HCEC 1CT (cell line): ENCODE measurements at places on chromosomes 2 and 18.

- DNase-seq: no peak
Observed at GRCh38 chr2:152534460-152535135, 182.7 kb downstream of the PRPF40A start.

- DNase-seq: no peak
Observed at GRCh38 chr2:235984552-235984951, 183.6 kb downstream of the GBX2 start.

- DNase-seq: no peak
Observed at GRCh38 chr2:165198181-165198580, 5.7 kb downstream of the SCN3A start.

DNA sequence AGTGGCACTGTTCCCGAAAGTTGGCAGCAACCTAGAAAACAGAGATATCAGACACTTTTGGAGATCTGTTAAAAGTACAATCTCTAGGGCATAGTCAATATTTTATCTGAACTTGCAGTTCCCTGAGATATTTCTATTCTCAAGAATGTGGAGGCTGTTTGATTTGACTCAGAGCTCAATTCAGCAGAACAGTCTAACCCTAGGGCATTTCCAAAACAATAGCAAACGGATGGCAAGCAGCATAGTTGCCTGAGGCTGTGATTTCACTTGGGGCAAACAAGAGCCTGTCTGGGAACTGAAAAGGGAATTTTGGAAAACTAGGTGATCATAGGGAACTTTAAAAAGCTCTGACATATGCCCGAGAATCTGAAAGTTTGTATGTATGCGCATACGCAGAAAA lies 772.8 kb upstream of the LRRTM1 start:
- no peak for DNase-seq

GRCh38 chr2:128765811-128766210 lies 447.1 kb upstream of the HS6ST1 start:
- no peak for DNase-seq

DNA sequence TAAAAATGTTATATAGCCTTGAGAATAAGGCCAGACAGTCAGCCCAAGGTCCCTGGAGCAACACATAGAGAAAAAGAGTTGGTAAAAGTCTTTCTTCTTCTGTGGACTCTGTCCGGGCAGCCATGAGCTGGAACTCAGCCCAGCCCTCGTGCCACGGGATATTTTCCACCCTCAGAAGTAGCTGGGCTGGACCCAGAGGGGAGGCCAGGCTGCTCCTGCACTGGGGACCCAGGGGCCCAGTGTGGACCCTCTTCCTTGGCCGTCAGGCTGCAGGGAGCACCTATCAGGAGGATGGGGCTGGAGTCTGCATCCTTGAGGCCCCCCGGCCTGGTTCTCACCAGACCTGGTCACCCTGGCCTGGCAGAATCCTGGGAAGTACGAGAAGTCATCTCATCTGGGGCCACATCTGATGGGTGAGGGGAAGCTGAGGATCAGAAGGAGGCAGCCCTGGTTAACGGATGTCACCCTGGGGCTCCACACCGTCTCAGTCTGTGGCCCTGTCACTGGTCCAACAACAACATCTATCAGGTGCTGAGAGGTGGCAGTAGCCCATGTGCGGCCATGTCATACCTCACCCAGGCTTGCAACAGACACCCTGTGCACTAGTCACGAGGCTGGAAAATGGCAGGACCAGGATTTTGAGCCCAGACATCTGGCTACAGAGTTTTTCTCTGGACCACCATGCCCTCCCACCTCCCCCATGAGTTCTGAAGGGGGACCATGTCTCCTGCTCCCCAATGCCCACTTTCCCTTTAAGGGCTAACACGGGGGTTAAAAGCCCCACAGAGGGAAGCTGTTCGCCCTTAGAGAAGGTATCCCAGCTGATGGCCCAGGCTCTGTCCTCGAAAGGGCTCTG lies 33.0 kb downstream of the SDC1 start:
- DNase-seq: no peak

GRCh38 chr18:32899819-32900218 lies 127.0 kb upstream of the KLHL14 start:
- peak; percentile 32 for DNase-seq

DNA sequence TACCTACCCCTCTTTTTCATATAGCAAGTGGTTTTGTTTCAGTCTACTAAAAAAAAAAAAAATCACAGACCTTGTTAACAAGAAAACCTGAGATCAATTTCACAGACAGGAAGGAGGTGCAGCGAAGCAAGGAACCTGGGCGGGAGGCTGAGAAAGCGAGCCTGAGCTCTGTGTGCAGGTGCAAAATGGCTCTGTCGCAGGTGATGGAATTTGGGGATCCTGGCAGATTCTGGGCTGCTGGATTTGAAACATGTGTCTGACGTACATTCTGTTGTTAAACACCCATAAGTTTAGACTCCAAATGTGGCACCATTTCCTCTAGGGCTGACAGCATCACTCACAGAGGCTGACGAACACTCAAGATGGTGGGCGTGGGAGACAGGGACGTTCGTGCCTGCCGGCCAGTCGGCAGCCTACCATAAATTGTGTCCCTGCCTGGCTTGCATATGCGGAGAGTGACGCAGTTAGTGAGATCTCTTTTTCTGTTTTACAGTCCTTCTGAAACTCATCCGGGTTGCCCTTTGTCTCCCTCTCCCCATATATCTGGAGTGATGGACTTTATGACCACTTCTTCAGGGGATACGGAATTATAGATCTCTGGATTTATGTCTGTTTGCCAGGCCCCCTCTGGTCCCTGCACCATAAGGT lies 8.8 kb upstream of the DDX1 start:
- DNase-seq: no peak

DNA sequence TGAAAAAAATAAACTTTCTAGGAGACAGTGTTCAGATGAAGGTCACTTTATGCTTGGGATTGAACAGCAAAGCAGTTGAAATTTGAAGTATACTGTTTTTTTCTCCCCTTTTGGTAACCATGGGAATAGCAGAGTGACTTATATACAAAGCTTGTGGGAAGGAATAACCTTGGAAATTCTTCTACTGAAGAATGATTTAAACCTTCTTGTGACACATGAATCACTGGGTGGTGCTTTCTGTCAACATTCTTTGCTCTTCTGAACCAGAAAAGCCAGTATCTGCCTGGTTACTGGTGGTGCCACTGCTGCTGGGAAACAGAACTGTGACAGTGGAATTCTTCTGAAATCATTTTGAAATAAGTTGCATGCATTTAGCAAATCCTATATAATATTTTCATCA lies 39.4 kb upstream of the RND3 start:
- DNase-seq: peak; percentile 95

DNA sequence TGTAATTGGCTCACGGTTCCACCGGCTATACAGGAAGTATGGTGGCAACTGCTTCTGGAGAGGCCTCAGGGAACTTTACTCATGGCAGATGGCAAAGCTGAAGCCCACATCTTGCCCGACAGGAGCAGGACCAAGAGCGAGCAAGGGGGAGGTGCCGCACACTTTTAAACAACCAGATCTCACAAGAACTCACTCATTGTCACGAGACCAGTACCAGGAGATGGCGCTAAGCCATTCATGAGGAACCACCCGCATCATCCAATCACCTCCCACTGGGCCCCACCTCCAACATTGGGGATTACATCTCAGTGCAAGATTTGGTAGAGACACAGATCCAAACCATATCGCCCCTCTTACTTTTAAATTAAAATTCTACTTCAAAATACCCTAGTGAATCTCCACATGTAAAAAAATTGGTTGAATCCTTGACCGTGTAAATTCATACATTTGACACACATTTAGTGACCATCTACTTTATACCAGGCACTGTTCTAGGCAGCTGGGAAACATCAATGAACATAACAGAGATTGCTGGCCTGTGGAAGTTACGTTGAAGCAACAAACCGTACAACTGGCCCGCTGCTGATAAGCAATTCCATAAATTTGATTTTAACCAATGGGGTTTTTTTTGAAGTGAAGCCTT lies 87.6 kb downstream of the ALPK2 start:
- peak; percentile 35 for DNase-seq

- DNase-seq: no peak
Observed at GRCh38 chr2:224194161-224194560, 155.1 kb upstream of the SERPINE2 start.

DNA sequence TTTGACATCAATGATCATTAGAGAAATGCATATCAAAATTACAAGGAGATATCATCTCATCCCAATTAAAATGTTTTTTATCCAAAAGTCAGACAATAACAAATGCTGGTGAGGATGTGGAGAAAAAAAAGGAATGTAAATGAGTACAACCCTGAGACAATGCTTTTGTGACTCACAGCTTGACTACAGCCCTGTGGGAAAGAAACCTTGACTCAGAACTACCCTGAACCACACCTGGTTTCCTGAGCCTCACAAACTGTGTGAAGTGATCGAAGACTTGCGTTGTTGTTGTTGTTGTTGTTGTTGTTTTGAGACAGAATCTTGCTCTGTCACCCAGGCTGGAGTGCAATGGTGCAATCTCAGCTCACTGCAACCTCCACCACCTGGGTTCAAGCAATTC lies 266.6 kb upstream of the MYT1L start:
- no peak for DNase-seq

DNA sequence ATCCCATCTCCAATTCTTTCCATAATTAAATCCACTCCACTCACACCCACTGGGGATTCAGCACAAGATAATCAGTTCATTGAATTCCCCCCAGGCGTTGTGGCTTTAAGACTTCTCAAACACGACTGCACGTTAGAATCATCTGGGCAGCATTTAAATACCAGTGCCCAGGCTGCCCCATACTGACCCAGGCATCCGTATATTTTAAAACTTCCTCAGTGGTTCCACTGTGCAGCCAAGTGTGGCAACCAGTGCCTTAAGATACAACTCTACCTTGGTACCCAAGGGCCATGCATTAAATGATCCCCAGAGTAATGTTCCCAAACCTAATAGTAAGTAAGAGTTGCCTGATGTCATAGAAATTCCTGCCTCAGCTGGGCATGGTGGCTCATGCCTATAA lies 54.3 kb upstream of the BZW1 start:
- DNase-seq: no peak

GRCh38 chr2:162085090-162085891 lies 11.3 kb upstream of the DPP4 start:
- peak; percentile 96 for DNase-seq

- no peak for DNase-seq
Observed at GRCh38 chr2:129459200-129459876, 520.1 kb upstream of the RAB6C start.

DNA sequence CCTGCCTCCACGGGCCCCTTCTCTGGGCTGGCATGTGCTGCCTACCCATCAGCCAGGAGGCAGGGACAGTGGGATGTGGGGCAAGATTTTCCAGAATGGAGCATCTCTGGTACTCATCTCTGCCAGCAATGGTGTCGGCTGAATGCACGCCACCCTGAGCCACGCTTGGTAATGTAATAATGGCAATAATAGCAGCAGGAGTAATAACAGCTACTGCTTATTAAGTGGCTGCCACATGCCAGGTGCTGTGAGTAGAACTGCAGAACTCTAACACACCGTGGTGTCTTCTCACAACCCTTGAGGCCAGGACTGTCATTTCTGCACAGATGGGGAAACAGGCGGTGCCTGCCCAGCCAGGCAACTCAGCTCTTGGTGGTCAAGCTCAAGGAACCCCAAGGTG lies 113.6 kb downstream of the CELF4 start:
- no peak for DNase-seq

GRCh38 chr2:225494100-225494459 lies 94.6 kb downstream of the NYAP2 start:
- no peak for DNase-seq

- DNase-seq: no peak
Observed at GRCh38 chr2:109457794-109458193, 156.0 kb downstream of the SEPTIN10 start.

DNA sequence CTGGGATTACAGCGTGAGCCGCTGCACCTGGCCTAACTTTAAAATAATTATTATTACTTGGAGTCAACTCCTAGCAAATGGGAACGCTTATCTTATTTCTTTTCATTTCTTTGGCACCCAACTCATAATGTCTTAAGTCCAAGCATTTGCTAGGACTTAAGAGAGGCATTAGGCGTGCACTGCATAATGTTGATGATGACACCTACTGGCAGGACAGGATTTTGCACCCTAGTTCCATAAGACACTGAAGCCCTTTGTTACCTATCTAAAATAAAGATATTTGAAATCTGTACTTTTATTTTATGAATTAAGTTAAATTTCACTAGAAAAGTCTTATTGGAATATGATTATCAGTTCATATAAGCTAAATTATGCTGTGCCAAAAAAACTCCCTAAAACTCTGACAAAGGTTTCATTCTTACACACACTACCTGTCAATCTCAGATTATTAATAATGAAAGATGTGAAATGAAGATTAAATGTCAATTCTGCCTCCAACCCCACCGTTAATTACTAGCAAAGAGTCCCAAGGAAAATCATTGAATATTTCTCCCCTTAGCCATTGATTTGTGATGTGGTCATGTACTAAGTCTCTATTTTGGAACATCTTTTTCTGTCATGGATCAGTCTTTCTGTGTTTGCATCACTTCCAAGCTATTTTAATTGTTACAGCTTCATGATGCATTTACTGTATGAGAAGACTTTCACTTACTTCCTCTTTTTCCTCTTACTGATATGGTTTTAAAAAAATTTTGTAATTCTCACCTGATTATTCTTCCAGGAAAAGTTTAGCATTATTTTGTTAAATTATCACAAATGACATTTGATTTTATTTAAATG lies 12.7 kb upstream of the CDH2 start:
- peak; percentile 70 for DNase-seq

- DNase-seq: peak; percentile 70
Observed at GRCh38 chr2:143513081-143513480, 383.9 kb downstream of the ARHGAP15 start.
